NCI-H1417 (cell line): ENCODE measurements at places on chromosomes 3 and 15.

DNA sequence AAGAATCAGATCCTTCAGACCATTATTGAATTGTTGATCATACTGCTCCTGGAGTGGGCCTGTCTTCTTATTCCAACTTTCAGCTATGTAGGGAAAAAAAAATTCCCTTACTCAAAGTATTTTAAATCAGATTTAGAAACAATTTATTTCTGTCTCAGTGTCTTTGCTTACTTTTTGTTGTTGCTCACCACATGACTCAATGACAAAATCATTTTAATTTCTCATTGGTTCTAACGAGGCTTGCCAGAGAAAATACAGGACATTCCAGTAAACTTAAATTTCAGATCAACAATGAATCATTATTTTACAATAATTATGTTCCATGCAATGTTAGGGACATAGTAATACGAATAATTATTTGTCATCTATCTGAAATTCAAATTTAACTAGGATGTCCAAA, 748.5 kb upstream of the CBLB start:
- DNase-seq = no peak

DNA sequence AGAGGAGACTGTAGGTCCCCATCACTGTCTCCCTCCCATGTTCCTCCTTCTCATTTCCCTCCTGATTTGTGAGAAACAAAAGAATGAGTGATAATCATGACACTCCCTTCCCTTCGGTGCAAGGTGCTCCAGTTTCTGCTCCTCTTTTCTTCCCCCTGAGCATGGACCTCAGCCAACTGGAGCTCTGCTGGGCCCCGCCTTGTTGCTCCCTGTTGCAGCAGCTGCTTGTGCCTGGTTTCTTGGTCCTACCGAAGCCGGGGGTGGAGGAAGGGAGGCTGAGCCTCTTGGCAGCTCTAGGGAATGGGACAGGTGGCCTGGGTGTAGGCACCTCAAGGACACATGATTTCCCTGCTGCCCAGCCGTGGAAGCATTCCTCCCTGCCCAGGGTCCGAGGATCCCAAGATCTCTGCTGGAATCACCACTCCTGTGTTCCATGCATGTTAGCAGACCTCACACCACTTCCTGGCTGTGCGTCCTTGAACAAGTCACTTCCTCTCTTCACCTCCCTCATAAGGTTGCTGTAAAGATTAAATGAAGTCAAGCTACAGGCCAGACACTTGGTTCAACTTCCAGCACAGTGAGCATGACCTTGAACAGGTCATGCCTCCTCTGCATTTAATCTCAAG, 131.6 kb upstream of the ABHD17C start:
- peak; percentile 9 for DNase-seq

DNA sequence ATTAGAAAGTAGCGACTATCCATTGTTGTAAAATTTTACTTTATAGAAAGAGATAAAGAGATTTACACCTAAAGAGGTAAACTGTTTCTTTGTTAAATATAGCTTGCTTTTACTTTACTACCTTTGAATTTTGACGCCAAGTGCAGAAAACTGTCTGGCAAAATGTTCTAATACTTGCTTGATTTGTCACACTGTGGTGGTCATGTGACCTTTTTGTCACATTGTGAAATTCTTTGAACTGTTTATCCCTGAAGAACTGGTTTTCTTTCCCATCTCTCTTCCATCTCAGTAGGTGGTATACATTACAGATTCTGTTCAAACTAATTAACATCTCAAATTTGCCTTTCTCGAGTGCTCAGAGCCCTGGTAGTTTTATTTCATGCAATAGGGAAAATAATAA, 327.4 kb downstream of the NAALADL2 start:
- DNase-seq = no peak

- DNase-seq = peak; percentile 43
These were observed 11.1 kb downstream of the RUVBL1 start for GRCh38 chr3:128112357-128112968.

GRCh38 chr15:36517758-36518157, 61.7 kb upstream of the CDIN1 start:
- DNase-seq = no peak

- no peak for DNase-seq
These were observed 30.9 kb downstream of the ITPR1 start for GRCh38 chr3:4523710-4524698.

GRCh38 chr3:3082234-3082924, 27.8 kb downstream of the IL5RA start:
- DNase-seq = no peak

DNA sequence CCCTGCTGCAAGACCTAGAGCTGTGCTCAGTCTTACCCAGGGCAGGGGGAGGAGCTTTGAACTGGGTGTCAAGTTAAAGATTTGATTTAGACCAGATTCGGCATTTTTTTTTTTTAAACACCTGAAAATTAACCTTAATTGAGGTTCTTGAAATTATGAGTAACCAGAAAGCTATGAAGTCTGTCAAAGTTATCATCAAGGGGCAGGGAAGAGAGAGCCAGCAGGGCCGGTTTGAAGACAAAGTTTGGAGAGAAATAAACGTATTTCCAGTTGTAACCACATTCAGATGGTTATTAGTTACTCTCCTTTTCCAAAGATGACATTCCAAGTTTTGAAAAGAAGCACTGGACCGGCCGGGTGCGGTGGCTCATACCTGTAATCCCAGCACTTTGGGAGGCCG, 12.0 kb downstream of the TMEM266 start:
- DNase-seq = no peak

DNA sequence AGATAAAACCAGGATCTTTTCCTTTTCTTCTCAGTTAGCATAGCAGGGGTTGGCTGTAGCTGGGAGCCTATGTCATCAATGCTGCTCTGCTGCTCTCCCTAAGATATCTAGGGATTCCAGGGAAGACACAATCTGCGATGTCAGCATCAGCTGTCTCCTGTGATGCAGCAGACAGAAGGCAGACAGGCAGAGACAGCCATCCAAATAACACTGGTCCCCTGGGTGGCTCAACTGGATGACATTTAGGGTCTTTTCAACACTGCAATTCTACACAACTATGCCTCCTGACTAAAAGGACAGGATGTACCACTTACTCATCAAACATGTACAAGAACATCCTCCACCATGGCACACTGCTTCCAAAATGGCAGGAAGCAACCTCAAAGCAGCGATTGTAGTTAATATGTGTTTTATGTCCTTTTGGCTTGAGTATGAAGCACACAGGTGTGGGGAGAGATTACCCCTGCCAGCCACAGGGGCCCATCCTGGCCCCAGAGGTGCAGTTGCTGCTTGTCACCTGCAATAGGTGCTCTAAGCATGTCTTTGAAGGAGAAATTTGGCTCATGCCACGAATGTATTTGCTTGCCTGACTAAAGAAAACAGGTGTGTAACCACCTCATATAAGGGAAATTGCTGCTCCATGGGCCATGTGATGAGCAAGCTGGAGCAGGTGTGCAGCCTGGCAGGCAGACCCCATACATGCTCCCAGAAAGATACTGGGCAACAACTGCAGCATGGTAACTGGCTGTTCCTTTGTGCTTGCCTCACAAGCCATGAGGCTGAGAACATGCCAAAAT, 357.8 kb downstream of the VPS13C start:
- DNase-seq = peak; percentile 18

DNA sequence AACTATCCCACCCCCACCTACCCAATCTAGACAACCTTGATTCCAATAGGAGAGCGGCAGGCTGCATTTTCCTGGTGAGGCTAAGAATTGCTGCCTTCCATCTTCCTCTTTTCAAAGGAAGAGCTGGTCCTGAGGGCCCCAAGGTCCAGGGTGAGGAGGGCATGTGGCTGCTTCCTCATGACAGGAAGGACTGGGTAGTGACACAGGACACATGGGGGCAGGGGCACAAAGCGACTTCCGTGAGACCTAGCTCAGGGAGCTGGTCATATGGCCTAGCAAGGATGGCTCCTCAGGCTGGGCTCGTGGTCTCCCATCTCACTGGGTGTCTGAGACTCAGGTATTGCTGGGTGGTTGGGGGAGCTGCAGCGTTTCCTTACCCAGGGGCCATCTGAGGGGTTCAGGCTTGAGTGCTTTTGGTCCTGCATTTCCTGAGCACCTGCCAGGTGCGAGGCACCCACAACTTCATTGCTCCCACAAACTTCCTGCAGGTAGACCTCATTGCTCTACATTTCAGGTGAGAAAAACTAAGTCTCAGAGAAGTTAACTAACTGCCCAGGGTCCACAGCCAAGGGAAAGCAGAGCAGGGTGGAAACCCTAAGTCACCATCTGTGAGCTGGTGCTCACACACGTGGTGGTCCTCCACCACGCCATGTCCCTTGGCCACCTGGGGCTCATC, 160.0 kb upstream of the TLE3 start:
- DNase-seq = no peak

DNA sequence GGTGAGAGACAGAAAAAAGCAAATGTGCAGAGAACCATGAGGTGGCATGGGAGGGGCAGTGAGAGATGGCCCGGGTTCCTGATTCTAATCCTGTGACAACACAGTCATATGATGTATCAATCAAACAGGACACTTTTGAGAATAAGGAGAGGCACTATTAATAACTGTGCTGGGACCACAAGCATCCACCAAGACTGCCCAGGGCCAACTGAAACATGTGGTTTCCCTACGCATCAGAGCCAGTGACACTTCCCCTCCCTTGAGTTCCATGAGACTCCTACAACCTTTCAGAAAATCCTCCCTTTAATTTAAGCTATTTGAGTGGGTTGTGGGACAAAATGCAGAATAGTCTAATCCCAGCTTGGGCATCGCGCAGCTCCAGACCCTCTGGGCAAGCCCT, 17.4 kb downstream of the SH3BP5 start:
- no peak for DNase-seq

DNA sequence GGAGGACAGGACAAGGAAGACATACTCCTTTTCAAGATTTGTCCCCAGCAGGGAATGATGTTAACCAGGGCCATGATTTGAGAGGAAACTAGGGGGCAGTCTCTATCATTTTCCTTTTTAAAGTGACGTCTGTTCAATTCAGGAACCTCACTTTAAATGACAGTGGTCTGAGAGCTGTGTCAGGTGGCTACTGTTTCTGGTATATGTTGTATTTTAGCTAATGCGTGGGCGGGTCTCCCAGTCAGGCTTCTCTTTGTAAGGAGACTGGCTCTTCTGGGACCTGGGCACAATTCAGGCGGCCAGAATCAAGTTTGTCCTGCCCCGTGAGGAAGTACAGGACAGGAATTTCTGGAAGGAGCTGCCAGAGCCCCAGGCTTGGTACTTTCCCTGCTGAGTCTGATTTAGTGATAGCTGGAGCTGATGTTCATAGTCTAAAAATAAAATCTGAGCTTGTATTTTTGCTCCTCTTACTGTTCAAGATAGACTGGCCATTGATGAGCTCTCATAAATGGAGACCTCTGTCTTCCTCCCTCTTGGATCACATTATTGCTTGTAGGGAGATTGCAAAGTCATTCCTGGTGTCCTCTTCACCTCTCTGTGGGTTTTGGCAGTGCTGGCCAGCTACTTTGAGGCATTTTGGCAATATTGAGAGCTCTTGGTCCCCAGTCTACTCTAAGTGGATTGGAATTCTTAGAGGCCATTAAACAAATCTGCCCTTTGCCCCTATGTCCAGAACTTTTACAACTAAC, 25.6 kb downstream of the SQOR start:
- no peak for DNase-seq

- peak; percentile 47 for DNase-seq
These were observed 848 bp downstream of the NCEH1 start for GRCh38 chr3:172709774-172710663.

DNA sequence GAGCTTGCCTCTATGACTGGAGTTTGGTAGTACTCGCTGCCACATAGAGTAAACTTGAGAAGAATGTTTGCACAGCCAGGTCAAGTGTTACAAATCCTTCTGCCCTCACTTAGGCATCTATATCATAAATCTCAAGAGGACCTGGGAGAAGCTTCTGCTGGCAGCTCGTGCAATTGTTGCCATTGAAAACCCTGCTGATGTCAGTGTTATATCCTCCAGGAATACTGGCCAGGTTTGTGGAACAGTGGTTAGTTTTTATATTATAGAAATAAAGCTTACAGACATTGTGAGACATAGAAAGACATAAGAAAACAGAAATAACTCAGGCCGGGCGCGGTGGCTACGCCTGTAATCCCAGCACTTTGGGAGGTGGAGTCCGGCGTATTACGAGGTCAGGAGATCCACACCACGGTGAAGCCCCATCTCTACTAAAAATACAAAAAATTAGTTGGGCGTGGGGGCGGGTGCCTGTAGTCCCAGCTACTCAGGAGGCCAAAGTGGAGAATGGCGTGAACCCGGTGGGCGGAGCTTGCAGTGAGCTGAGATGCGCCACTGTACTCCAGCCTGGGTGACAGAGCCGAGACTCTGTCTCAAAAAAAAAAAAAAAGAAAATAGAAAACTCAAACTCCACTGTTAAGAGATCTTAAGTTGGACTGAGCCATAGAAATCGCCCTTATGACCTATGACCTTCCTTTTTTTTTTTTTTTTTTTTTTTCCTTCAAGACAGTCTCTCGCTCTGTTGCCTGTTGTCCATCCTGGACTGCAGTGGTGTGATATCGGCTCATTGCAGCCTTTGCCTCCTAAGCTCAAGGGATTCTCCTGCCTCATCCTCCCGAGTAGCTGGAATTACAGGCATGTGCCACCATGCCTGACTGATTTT, 2.2 kb downstream of the RPSA start:
- no peak for DNase-seq

- peak; percentile 50 for DNase-seq
These were observed 13.2 kb upstream of the PIK3R4 start for GRCh38 chr3:130759692-130760338.

DNA sequence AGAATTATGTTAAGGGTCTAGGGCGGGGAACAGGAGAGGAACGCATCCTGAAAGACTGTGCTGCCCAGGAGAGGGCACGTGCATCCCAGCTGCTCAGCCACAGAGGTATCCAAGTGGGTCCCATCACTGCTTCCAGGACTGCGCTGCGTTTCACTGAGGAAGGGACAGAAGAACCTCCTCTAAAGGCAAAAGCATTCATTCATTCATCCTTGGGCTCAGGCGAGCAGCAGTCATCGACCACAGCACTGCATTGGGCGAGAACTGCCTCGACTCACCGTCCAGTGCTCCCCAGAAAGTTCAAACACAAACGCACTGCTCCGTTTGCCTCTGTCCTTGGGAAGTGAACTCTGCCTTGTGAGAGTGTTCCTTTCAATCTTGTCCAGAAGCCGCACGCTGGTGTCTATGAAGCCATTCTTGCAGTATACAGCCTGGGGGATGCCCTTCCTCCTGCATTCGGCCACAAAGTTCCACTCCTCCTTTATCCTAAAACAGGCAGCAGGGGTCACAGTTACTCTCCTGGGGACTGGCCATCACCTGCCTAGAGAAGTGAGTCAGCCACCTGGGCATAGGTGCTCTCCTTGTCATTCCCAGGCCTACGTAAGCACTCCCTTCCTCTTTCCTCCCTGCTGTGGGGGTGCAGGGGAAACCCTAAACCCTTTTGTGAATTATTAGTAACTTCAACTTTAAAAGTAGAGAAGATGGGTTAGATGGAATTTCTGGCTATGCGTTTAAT, 21.2 kb downstream of the LRRC2 start:
- DNase-seq = no peak

GRCh38 chr3:151196434-151196833, 6.6 kb downstream of the GPR171 start:
- no peak for DNase-seq

DNA sequence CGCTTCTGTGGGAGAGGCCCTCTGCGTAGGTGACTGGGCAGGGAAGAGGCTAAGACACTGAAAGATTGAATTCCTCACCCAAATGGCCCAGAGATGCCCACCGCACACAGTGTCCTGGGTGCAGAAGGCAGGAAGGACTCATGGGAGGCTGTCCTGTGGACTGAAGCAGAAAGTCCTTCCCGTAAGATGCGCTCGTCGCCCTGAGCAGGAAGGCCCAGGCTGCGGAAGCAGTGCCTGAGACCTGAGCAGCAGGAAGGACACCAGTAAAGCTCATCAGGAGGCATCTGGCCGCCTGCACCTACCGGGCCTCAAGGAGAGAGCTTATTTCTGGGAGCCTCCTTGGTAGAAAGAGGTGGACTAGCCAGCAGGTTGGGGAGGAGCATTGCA, 3.3 kb downstream of the PAK6 start:
- no peak for DNase-seq

GRCh38 chr15:78046796-78047341, 30.6 kb downstream of the TBC1D2B start:
- DNase-seq = no peak
